HCEC 1CT (cell line): ENCODE measurements at places on chromosomes 6 and 20.

GRCh38 chr6:80280262-80281010, 174.0 kb downstream of the BCKDHB start:
- peak; percentile 20 for DNase-seq

DNA sequence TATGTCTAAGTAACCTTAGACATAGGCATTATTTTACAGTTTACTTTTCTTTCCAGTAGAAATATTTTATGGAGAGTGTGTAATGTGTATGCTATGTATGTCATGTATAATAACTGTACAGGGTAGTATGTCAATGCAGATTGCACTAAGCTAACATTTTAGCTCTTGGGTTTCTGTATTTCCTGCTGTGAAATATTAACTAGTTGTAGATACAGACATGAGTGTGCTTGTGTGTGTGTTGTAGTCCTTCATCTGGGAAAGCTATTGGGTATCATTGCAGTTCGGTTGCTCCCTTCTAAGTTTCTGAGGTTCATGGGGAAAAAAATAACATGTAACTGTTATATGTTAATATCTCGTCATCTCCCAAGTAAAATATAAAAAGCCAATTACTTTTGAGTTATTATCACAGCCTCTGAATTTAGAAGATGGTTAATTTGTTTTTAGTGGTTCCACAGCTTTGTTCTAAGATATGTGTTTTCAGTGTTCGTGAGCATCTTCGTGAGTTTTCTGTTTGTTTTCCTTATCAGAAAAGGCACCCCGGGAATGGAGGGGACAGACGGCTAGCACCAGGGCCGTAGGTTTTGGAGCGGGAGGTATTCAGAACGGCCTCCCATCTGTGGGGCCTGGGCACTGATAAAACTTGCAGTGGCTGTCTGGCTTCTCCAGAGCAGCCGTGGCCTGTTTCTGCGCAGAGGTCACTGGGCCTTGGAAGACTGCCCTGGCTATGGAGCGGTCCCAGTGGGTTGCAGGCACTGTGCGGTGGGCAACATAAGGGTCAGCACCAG, 215.0 kb downstream of the ARID1B start:
- DNase-seq = peak; percentile 52

DNA sequence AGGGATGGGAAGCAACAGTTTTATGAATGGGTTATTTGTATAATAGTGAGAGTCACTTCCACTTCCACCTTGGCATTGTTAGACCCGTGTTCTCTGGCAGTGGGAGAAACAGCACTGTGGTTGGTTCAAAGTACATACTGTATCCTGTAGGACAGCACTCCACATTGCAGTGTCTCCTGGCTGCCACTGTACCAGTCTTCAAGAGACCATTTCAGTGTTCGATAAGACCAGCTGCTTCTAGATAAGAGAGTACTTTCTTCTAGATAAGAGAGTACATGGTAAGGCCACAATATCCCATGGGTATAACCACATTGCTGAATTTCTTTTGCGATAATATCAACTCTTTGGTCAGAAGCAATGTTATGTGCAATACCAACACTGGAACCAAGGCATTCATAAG, 28.8 kb downstream of the FITM2 start:
- no peak for DNase-seq

- DNase-seq = no peak
Observed at GRCh38 chr20:20017844-20018185, 653 bp downstream of the NAA20 start.

DNA sequence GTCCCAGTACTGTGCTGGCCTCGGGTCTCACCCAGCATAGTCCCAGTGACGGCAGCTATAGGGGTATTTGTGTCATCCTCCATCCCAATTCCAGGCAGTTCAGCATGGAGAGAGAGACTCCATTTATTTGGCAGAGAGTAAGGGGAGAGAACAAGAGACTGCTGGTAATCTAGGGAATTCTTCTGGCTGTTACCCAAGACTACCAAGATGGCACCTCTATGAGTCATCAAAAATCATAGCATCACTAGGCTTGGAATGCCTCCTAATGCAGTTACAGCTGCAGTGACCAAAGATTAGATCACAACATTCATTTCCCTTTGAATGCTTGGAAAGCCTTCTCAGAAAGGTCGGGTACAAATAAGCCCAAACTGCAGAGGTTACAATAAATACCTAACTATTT, 660.4 kb upstream of the FLRT3 start:
- no peak for DNase-seq

DNA sequence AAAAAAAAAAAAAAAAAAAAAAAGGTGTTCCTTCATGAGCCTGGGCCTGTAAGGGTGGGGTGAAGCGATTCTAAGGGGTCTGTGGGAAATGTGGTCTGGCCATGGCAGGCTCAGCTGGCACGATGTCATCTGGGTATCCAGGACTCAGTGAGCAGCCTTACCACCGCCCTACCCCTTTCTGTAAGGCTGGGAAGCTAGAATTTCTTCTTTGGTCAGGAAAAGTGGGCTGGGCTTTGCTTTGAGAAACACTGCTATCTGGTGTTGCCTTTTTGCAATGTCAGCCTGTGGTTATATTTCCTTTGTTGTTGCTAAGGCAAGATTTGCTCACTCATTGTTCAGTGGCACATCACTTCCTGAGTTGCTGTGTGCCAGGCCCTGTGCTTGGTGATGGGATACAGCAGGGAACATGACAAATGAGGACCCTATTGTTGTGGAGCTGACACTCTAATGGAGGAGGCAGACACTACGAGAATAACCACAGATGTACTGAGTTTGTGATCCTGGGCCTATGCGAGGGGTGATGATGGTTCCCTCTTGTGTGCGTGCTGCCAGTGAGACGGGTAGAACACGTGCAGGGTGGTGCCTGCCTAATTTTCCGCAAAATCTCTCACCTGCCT, 45.9 kb upstream of the ZNFX1 start:
- DNase-seq = peak; percentile 70

GRCh38 chr6:135890876-135891275, 39.4 kb downstream of the PDE7B start:
- DNase-seq = no peak

DNA sequence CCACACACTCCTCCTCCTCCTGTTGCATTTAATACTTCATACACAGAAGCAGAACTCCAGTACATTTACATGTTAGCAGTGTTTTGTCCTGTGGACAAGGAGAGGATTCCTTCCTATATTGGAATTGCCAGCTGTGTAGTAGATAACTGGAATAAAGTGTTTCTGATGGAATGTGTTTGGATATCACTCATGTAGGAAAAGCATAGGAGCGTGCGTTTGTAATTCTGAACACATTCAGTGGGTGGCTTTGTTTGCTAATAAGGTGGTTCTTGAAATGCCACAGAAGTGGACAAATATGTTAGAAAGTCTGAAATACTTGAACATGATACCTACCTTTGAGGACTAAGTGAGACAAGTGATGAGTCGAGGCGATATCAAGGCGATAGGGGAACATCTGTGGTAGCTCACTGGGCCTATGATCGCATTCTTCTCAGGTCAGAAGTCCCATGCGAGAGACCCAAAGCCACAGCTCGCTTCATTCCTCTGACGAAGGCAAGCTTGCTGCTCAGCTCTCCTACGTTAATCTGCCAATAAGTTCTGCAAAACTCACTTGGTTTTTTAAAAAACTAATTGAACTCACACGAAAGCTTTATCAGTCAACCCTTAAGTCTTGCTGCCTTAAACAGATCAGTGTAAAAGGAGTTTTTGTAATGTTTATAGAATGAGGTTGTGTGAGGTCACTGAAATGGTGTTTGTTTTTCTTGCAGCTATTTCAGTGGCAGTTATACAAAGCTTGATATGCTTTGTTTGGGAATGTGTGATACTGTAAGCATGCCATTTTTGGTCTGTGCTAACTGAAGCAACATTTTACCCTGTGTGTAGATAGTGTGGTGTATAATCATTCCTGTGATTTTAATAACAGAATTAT, 159.9 kb downstream of the SOX4 start:
- DNase-seq = peak; percentile 58

GRCh38 chr6:129393654-129394053, 316.3 kb downstream of the ARHGAP18 start:
- DNase-seq = no peak

GRCh38 chr6:33008944-33009861, at the start of gene HLA-DOA:
TSS of gene HLA-DOA (minus strand) at chr6:33009591.
- no peak for DNase-seq

GRCh38 chr20:3277686-3278465, 38.9 kb upstream of the SLC4A11 start:
- DNase-seq = no peak

- DNase-seq = no peak
Observed at GRCh38 chr6:166169549-166170421, 2.1 kb upstream of the TBXT start.

- DNase-seq = no peak
Observed at GRCh38 chr20:25007491-25008305, 15.1 kb upstream of the APMAP start.

DNA sequence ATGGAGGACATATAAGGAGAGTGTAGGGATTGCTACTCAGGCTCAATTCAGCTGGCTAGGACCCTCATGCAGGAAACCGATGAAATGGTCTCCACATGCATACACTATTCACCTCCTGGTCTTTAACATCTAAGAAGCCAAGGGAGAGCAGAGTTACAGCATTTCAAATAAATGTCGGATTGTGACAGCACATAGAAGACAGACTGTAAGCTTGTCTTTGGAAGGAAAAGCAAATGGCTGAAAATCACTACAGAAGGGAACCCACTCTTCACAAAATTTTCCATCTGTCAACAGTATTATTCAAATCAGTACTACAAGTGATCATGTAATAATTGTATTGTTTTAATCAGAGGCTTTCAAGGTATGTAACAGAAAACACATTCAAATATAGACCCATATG, 72.9 kb downstream of the ATG5 start:
- DNase-seq = no peak

DNA sequence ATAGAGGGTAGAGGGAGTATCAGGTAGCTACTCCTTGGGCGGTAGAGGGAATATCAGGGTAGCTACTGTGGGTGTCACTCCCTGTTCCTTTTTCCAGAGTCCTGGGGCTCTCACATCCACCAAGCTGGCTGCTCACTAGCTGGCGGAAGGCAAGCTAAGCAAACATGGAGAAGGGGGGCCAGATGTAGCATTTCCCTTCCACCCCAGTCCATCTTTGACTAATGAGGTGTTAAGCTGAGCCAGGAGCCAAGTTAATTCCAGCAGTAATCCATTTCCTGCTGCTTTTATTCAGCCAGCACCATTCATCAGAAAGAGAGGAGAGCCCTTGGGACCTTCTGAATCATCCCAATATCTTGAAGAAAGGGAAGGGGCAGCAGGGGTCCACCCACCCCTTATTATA, 330.0 kb downstream of the ZFAND3 start:
- no peak for DNase-seq

DNA sequence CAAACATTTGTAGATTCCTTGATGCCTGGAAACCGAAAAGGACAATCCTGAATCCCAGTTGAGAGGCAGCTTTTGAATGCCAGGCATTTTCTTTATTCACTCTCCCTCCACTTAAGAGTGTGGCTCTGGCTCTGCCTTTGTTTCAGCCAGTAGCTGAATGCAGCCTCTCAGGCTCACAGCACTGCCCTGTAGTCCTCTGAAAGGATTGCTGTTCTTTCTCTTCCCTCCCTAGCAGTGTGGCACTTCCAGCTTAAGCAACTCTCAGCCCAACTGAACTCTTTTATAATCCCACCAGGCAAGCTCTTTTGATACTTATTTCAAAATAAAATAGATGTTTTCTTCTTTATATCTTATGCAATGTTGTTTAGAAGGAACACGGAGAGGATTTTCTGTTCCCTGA, 415.6 kb downstream of the GJA1 start:
- DNase-seq = no peak

- peak; percentile 87 for DNase-seq
Observed at GRCh38 chr20:12925210-12925755, 83.5 kb upstream of the SPTLC3 start.

DNA sequence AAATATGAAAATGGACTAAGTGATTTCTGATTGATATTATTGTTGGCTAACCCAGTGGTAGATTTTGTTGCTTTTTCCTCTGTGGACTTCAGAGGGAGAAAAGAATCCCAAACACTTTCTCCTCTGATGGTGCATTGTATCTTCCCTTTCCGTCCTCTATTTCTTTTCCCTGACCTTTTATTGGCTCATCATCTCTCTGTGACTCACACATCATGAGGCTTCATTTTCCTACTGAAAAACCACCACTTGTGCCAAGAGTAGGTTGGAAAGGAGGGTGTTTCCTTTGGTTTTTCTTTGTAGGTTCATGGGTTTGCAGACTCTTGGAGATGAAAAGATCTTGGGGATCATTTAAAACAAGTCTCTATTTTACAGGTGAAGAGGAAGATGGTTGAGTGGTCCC, 311.7 kb upstream of the JAG1 start:
- peak; percentile 17 for DNase-seq

DNA sequence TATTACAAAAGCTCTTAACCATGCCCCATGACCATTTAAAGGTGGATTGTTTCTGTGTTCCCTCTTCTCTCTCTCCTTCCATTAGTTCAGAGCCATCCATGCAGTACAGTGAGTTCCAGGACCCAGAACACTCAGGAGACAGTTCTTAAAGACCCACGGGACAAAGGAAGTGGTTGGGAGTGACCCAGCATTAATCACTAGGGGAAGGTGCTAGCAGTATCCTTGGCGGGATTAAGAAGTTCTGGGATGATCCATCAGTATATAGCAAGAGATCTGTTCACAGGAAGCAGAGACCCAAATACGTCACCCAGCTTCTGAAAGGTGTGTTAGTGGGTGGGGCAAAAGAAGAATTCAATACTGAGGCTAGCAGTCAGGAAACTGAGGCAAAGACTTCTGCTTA, 154.1 kb downstream of the PHF3 start:
- no peak for DNase-seq

- no peak for DNase-seq
Observed at GRCh38 chr6:11092668-11093375, 812 bp upstream of the SMIM13 start.

DNA sequence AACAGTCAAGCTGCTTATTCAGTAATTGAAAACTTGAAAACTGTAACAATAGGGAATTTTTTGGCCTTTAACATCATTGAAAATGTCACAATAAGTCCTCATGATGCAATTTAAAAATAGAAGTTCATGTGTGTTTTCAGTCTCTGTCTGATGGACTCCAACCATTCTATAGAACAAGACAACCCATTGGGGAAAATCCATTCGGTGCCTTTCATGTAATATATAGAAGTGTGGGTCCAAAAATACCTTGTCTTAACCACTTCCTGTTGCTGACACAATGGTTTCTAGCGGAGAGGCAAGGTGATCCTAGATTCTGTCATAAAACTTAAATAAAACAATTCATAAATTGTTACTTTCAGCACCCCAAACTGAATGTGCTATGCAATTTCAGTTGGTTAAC, 1131.3 kb upstream of the MAP3K7 start:
- DNase-seq = no peak

- DNase-seq = no peak
Observed at GRCh38 chr6:1735239-1735803, 125.6 kb downstream of the FOXC1 start.
